Left kidney (tissue), 8 donors: ENCODE measurements at places on chromosomes 2 and 18.

DNA sequence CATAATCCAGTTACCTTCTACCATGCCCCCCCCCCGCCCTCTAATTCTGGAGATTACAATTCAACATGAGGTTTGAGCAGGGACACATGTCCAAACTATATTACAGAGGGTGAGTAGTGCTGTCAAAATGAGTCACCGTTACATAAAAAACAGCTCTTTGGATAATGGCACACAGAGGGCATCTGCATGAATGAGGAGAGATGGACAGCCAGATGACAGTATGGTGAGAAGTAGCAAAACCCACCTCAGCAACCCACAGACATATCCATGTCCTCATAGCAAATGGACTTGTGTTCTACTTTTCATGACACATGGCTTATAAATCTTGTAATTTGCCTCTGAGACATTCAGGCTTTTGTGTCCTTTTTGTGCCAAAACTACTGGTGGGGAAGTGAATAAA lies 132.0 kb downstream of the EML6 start:
- no peak for DNase-seq

GRCh38 chr2:70104231-70105111 lies 17.2 kb downstream of the PCBP1 start:
- peak; percentile 88 for DNase-seq

DNA sequence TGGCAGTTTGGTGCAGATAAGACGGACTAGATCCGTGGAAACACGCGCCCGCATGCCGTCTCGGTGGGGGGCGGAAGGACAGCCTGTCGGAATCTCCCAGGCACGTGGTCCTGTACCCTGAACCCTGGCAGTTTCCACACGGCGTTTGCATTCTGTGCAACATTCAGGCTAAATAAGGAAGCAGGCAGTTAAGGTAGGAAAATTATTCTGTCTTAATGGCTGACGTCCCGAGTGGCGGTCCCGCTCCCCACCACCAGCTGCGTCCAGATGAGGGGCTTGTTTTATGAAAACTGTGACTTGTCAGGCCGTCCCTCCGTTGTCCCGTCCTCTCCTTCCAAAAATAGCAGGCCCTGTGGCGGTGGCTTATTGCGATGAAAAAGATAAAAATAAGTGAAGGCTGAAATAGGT lies 120.2 kb downstream of the NFATC1 start:
- no peak for DNase-seq

- no peak for DNase-seq
Observed at GRCh38 chr2:24343225-24343882, 17.0 kb downstream of the ITSN2 start.

DNA sequence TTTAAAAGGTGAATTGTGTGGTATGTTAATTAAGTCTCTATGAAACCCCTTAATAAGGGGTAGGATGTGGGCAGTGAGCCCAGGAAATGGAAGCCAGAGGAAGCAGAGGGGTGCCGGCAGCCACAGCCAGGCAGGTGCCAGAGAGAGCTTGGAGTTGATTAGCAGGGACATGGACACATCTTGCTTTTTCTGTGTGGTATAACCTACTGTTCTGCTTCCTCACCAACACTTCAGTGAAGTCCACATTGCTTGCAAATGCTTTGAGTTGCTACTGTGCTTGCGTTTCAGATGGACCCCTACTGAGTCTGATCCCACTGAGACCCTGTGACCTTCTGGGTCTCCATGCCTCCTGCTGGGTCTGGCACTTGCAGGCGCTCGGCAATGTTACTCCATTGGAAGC lies 30.3 kb upstream of the ARHGEF4 start:
- DNase-seq: no peak

DNA sequence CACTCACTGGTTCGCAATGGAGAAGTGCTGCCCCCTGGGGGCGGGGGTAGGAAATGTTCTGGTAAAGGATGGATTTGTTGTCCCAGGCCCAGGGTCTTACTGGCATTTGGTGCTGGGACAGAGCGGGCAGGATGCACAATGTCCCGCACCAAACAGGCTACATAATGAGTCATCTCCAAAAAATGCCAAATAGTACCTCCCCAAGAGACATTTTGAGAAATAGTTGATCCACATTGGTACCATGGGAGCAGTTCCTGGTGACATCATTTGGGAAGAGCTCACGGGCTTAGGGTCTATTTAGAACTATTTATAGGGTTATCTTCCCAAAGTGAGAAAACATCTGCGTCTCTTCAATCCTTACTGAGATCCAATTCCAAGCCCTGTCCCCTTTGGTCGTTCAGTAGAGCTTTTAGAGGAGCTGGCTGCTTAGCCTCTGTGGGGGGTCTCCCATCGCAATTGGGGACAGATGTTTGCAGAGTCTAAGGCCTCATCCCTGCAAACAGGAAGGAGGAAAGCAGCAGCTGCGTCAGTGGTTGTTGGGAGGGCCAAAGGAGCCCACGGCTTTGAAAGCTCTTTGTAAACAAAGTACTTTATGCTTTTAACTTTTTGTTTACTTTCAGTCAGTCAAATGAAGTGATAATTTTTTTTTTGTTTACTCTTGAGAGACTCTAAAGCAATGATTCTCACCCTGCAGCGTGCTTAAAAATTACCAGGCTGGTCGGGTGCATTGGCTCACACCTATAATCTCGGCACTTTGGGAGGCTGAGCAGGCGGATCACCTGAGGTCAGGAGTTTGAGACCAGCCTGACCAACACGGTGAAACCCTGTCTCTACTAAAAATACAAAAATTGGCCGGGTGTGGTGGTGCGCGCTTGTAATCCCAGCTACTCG lies 49.3 kb downstream of the GREB1 start:
- peak; percentile 43 for DNase-seq

- DNase-seq: peak; percentile 51
Observed at GRCh38 chr18:59606193-59607077, 90.8 kb downstream of the CCBE1 start.
